Mucosa of descending colon (tissue), 3 donors: ENCODE measurements at places on chromosomes 13 and 19.
A peak's percentile ranks its signal among the peaks of the same experiment; 100 is the strongest.

GRCh38 chr13:34162544-34162933 is 344.6 kb downstream of the RFC3 start:
- no peak for DNase-seq

- no peak for DNase-seq
Observed at GRCh38 chr13:51261610-51262249, 39.5 kb downstream of the FAM124A start.

DNA sequence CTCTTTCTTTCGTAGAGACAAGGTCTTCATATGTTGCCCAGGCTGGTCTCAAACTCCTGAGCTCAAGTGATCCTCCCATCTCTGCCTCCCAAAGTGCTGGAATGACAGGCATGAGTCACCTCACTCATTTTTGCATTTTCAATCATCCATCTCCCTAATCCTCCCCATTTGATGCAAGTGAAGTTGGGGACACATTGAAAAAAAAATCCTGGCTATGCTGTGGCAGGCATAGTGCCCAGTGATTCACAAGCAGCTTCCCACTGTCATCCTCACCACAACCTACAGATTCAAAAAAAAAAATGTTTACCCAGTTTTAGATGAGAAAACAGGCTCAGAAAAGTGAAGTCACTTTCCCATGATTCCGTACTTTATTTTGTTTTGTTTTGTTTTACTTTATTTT is 44.7 kb upstream of the USP29 start:
- no peak for DNase-seq

- DNase-seq = no peak
Observed at GRCh38 chr13:25117312-25117711, 21.4 kb downstream of the PABPC3 start.

DNA sequence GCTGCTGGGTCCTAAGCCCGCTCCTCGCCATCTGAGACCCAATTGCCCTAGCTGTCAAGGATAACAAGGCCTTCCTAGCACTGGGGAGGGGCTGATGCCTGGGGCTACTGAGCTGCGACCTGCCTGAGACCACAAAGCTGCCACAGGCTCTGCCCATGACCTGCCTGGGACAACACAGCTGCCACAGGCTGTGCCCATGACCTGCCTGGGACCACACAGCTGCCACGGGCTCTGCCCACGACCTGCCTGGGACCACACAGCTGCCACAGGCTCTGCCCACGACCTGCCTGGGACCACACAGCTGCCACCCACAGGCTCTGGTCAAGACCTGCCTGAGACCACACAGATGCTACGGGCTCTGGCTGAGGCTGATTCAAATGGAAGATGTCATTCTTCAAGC is 54.8 kb downstream of the EPS15L1 start:
- no peak for DNase-seq

GRCh38 chr13:80883545-80883944 is 542.6 kb upstream of the SPRY2 start:
- DNase-seq = no peak

DNA sequence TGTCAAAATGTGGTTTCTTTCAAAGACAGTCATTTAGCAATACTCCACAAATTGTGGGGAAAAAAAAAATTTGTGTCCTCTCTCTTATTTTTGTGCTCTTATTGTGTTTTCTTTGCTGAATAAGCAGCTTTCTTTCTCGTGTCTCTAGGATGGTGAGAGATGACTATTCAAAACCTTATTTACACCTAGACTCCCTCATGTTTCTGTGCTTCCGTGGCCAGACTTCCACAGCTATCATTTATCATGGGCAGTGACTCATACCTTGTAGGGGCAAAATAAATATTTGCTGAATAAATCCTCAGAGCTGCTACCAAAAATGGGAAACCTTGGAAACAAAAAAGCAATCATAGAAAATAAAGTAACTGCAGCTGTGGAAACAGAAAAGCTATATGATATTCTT is 204.9 kb upstream of the MIR17HG start:
- no peak for DNase-seq

DNA sequence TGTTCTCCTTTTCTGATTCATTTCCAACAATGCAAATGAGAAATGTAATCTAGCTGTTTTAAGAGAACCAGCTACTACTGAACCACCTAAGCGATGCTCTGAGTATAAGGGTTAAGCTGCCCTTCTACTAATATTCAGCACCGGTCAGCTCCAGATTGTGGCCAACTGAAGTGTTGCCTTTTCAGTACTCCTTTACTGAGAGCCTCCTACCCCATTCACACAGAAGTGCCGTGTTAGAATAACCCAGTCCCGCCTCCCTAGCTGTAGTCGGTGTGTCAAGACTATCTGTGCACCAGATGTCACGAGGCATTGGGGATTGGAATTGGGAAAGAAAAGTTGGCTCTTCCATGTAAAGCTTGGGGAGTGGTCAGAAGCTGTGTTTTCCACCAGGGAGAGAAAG is 45.4 kb downstream of the FAM124A start:
- no peak for DNase-seq

GRCh38 chr19:44947041-44947581 is 1.3 kb downstream of the APOC2 start:
- DNase-seq = no peak

DNA sequence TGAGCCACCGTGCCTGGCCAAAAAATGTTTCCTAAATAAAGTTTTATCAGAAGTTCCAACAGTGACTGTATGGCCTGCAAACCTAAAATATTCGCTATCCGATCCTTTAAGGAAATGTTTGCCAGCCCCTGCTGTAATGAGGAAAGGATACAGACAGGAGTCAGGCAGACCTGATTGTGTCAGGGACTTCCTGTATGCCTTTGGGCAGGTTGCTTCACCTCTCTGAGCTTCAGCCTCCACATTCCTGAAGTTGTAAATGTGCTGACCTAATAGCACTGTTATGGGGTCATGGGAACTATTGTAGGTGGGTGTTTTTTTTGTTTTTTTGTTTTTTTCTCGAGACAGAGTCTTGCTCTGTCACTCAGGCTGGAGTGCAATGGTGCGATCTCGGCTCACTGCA is 6.2 kb downstream of the ABHD8 start:
- no peak for DNase-seq

- no peak for DNase-seq
Observed at GRCh38 chr13:27572234-27572901, 48.0 kb downstream of the LNX2 start.

DNA sequence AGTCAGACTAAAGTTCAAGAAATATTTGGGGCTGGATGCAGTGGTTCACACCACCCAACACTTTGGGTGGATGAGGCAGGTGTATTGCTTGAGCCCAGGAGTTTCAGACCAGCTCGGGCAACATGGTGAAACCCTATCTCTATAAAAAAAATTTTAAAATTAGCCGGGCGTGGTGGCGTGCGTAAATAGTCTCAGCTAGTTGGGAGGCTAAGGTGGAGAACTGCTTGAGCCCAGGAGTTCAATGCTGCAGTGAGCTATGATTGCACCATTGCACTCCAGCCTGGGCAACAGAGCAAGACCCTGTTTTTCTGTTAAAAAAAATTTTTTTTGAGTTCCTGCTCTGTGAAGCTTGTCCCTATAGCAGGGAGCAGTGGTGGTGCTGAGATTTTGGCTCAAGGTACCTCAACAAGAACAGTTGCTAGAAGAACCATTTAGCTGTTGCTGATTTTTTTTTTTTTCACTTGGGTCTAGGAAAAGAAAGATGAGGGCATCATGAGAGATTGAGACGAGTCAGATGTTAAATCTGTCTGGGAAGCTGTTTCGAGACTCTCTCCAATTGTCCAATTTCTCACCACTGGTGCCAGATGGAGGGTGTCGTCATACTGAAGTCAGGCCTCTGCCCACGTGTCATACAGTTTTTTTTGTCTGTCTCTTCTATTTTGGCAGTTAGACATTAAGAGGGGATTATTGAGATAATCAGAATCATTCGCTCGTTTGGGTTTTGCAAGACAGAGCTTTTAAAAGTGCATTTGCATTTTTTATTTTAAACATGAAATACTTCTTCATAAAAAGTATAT is 3.7 kb downstream of the SLC25A42 start:
- DNase-seq = no peak

DNA sequence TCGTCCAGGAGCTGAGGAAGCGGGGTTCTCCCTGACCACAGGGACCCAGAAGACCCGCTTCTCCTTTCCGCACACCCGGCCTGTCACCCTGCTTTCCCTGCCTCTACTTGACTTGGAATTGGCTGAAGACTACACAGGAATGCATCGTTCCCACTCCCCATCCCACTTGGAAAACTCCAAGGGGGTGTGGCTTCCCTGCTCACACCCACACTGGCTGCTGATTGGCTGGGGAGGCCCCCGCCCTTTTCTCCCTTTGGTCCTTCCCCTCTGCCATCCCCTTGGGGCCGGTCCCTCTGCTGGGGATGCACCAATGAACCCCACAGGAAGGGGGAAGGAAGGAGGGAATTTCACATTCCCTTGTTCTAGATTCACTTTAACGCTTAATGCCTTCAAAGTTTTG is 18.9 kb downstream of the VASP start:
- peak; percentile 74 for DNase-seq

GRCh38 chr19:1125601-1126467 is 22.0 kb downstream of the GPX4 start:
- no peak for DNase-seq

DNA sequence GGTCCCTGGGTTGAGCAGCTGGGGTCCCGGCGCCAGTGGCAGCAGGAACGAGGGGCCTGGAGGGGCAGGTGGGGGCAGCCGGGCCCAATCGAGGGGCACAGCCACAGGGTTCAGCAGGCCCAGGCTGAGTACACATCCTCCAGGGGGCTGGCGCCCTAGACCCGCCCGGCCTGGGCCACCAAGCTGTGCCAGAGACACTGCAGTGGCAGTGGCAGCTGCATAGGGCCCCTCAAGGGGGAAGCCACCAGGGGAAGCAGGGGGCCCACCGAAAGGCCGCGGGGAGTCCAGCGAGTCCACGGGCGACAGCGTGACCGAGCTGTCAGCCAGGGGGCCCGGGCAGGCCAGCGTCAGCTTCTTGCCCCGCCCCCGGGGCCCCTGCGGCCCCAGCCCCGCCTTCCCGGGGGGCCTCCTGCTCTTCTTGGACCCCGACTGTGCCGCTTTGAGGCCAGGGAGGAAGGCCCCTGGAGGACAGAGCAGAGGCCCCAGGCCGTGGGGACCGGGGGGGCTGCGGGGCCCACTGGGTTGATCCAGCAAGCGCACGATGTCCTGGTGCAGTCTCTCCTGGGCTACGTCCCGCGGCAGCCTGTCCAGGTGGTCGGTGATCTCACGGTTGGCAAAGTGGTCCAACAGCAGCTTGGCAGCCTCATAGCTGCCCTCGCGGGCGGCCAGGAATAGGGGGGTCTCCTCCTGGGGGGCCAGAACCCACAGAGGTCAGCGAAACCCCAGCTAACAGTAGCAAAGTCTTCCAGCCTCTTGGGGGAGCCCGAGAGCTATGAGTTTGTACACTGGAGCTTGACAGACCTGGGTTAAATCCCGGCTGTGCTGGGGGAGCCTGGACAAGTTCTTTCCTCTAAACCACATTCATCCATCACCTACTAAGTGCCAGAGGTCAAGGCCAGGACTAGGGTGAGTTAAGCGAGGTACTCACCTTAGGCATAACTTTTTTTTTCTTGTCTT is 39.5 kb downstream of the NOTCH3 start:
- DNase-seq = no peak

DNA sequence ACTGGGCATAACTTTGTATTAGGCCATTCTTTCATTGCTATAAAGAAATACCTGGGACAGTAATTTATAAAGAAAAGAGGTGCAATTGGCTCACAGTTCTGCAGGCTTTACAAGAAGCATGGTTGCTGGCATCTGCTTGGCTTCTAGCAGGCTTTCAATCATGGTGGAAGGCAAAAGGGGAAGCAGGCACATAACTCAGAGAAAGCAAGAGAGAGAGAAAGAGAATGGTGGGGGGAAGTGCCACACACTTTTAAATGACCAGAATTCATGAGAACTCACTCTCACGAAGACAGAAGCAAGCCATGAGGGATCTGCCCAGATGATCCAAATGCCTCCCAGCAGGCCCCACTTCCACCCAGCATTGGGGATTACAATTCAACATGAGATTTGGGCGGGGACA is 179.7 kb downstream of the SPRY2 start:
- DNase-seq = no peak

DNA sequence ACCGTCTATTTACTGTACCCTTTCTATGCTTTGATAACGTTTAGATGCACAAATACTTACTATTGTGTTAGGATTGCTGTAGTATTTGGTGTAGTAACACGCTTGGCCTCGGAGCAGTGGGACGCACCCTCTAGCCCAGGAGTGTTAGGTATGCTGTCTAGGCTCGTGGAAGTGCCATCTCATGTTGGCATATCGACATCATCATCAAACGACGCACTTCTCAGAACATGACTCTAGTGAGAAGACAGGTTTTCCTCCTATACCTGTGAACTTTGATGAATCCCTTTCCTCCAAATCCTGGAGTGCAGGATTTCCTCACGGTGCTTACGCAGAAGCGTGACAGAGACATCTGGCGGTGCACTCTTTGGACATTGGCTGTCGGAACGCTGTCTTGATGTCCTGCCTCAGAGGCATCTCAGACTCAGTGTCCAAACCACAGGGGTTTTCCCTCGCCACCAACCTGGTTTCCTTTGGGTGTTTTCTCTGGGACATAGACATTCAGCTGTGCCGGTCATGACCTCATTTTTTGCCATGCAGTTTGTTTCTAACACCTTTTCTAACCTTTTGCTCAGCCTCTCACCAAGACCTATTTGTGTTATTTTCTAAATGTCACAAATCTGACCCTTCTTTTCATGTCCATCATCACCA is 6.3 kb downstream of the SNRNP70 start:
- DNase-seq = no peak

GRCh38 chr19:41499899-41500298 is 56.9 kb downstream of the ERICH4 start:
- no peak for DNase-seq

GRCh38 chr13:44063467-44063866 is 183.8 kb downstream of the LACC1 start:
- no peak for DNase-seq

DNA sequence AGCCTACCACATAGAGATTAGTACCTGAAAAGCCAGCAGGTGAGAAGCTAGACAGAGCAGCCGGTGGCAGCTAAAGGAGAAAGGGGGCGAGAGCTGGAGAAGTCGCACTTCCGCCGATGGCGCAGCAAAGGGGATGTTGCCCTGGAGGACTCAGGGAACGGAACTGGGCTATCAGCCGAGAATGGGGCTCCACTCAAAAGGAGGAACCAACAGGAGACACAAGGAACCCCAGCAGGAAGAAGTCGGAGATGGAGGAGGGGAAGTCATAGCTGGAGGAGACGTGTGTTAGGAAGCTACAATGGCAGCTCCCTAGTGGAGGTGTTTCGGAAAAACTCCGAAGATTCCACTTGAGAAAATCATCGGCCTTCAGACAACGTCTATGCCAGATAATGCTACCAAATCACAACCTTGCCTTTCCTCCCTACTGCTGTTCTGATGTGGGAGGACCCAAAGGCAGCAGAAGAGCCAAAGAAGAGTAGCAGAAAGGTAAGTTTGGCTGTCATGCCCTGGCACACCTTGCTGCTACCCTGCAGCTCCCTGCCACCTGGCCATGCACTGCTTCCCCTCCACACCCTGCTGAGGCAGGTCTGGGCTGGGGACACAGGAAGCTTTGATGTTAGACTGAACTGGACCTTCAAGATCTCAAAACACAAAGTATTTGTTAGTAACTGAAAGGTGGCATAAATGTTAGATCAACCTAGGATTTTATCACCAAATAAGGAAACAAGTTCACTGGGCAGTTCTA is 127.9 kb downstream of the DLEU7 start:
- DNase-seq = peak; percentile 33
